Stimulated activated CD8-positive, alpha-beta memory T cell treated with anti-CD3 and anti-CD28 coated beads, Interleukin-7, amount 100 ng/mL, for 1 hour (primary cell): ENCODE measurements at places on chromosomes 2 and 18.

GRCh38 chr2:226788064-226788463 is 11.6 kb downstream of the IRS1 start:
- DNase-seq, result no peak

GRCh38 chr2:55014962-55015939 is 35.0 kb downstream of the RTN4 start:
- peak; percentile 19 for DNase-seq

- no peak for DNase-seq
Observed at GRCh38 chr18:9868857-9869714, 16.7 kb upstream of the TXNDC2 start.

DNA sequence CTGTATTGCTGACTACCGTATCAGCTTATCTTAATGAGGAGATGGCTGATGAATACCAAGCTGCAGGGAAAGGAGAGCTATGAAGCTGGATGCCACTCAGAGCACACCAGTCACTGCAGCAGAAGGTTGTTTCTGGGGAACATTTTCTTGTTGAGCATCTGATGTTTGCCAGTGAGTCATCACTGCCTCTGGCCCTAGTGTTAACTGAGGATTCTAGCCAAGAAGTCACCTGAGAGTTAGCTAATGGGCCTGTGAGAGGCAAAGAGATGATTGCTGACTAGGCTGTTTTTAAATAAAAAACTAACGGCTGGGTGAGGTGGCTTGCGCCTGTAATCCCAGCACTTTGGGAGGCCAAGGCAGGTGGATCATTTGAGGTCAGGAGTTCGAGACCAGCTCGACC is 37.9 kb downstream of the CCDC150 start:
- DNase-seq, result no peak

- no peak for DNase-seq
Observed at GRCh38 chr2:100739735-100740432, 80.1 kb upstream of the NPAS2 start.

GRCh38 chr2:71859211-71859847 is 288.3 kb downstream of the CYP26B1 start:
- no peak for DNase-seq

GRCh38 chr2:233117351-233117750 is 57.2 kb downstream of the INPP5D start:
- DNase-seq, result no peak

- DNase-seq, result no peak
Observed at GRCh38 chr2:149507974-149508373, 79.6 kb downstream of the MMADHC start.

DNA sequence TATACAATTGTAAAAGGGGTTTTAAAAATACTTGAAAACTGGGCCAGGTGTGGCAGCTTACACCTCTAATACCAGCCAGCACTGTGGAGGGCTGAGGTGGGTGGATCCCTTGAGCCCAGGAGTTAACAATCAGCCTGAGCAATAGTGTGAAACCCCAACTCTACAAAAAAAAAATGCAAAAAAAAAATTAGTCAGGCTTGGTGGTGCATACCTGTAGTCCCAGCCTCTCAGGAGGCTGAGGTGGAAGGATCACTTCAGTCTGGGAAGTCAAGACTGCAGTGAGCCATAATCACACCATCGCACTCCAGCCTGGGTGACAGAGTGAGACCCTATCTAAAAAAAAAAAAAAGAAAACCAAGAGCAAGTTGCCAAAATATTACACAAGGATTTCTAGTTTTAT is 182.7 kb downstream of the UBE2E3 start:
- no peak for DNase-seq

- no peak for DNase-seq
Observed at GRCh38 chr2:29072971-29073725, 1.2 kb downstream of the PCARE start.

DNA sequence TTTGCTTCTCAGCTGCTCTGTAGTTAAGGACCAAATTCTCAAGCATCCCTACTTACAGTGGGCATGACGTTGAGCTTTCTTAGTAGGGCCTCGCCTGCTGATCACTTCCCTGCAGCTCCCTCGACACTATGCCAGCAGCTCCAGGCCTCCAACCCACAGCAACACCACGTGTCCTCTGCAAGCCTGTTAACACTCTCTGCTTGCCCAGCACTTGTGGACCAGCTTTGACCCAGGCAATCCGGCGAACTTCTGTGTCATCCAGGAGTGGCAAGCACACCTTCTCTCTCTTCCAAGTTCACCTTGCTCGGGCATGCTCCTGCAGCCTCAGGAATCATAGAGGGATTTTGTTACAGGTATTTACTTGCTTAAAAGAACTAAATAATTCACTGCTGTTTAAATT is 138.6 kb upstream of the FHL2 start:
- DNase-seq, result no peak

DNA sequence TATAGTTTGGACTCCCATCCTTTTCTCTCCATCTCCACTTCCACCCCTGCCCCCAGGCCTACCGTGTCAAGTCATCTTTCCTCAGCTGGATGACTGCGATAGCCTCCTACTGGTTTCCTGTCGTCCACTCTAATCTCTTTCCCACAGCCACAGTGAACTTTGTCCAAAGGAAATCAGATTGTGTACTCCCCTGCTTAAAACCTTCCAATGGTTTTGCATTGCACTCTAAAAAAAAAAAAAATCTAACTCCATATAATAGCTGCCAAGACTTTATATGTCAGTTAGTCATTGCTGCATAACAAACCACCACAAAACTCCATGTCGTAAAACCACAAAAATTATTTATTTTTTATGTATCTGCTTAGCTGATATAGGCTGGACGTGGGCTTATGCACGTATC is 160.2 kb upstream of the CCDC68 start:
- no peak for DNase-seq

- no peak for DNase-seq
Observed at GRCh38 chr2:157790780-157791179, 85.3 kb downstream of the ACVR1 start.

GRCh38 chr2:198289811-198290210 is 485.4 kb downstream of the PLCL1 start:
- no peak for DNase-seq

GRCh38 chr2:207475546-207475945 is 54.2 kb upstream of the CREB1 start:
- no peak for DNase-seq

- DNase-seq, result no peak
Observed at GRCh38 chr2:159192371-159192918, 94.1 kb downstream of the WDSUB1 start.

- no peak for DNase-seq
Observed at GRCh38 chr2:198321522-198322088, 517.2 kb downstream of the PLCL1 start.

- DNase-seq, result no peak
Observed at GRCh38 chr2:131105950-131106801, 1.0 kb downstream of the PLEKHB2 start.

DNA sequence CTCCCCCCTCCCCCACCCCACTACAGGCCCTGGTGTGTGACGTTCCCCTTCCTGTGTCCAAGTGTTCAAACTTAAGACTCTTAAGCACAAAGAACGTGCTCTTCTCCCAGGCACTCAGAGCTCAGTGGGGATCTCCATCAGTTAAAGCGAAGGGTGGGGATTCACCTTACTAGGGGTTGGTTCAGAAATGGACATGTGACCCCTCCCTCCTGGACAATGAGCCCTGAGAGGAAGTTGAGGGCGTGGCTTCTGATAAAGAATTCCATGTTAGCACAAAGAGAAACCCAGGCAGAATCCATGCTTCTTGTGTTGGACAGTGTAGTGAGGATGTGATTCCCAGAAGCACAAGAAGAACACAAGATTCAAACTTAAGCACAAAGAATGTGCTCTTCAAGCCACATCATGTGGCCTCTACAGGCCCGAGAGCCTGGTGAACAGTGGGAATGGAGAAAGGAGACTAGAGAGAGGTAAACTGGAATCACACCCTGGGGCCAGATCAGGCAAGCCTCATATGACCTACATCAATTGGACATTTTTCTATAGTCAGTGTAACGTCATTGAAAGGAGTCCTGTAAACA is 78.1 kb upstream of the TTC39C start:
- DNase-seq, result no peak

GRCh38 chr18:75215663-75216062 is 5.1 kb downstream of the TSHZ1 start:
- no peak for DNase-seq

DNA sequence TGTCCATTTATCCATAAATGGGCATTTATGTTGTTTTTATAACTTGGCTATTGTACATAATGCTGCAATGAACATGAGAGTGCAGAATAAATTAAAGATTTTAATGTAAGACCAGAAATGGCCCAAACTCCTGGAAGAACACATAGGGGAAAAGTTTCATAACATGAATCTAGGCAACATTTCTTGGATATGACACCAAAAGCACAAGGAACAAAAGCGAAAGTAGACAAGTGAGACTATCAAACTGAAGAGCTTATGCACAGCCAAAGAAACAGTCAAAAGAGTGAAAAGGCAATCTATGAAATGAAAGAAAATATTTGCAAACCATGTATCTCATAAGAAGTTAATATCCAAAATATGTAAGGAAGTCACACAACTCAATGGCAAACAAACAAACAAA is 5.8 kb downstream of the IL36A start:
- no peak for DNase-seq

- DNase-seq, result no peak
Observed at GRCh38 chr18:10442551-10442971, 11.9 kb upstream of the APCDD1 start.

DNA sequence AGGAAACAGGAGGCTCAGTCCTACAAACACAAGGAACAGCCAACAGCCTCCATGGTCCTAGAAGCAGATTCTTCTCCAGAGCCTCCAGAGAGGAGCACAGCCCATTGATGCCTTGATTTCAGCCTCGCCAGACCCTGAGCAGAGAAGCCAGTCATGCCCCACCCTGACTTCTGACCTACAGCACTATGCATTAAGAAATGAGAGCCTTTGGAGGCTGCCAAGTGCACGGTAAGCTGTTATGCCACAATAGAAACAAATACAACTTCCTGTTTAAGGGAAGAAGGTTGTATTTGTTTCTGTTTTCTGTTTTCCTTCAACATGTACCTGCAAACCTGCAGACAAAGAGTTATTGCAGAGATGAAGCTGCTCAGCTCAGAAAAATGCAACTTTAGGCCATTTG is 181.3 kb upstream of the AGAP1 start:
- DNase-seq, result no peak

DNA sequence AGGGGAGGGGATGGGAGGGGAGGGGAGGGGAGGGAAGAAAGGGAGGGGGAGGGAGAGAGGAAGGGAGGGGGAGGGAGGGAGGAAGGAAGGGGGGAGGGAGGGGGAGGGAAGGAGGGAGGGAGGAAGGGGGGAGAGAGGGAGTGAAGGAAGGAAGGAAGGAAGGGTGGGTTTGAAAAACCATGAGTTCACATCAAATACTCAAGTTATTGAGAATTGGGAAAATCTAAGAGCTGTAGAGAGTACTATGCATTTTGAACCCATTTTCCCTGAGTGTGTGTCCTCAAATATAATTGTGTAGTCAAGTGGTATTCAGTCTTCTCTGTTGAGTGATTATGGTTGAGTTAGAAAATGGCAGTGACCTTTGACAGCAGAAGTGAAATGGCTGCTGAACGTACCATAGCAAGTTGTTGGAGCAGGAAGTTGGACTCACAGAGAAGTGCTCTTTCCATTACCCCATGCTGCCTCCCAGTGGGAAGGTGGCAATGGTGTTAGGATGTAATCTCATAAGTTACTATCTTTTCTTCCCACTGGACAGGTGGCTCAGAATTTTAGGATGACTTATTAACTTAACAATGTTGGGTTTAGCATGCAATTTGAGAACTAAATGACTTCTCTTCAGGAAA is 214.6 kb downstream of the SETBP1 start:
- no peak for DNase-seq

GRCh38 chr2:216246766-216247165 is 125.5 kb downstream of the MARCHF4 start:
- DNase-seq, result no peak

DNA sequence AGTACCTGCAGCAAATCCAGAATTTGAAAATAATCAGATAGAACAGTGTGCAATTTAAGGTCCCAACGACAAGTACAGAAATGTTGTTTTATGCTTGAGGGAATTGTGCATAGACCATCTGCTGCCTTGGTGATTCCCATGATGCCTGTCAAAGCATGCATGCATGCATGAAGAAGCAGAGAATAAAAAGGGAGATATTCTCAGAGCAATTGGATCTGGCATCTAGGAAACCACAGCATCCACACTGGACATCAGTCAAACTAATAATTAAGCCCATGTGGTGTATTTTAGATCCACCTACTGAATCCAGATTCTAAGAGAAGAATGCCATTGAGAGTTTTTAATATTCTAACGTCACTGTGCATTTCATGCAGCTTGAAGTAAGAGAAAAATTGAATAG is 361.2 kb downstream of the FSIP2 start:
- DNase-seq, result no peak

GRCh38 chr2:215548714-215549113 is 112.8 kb upstream of the FN1 start:
- DNase-seq, result no peak

DNA sequence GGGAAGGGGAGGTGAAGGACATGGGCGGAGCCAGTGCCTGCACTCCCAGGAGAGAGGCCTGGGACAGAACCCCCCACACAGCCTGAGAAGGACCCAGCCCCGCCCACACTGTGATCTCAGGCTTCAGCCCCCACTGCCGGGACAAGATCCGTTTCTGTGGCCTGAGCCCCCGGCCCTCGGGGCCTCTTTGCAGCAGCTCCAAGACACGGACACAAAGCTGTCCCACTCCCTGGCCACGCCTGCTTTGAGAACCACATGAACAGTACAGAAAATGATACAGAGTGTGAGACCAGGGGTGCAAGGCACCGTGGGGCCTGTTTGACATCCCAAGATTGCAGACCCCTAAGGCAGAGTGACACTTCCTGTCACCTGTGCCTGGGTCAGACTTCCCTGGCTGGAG is 74.5 kb downstream of the TWIST2 start:
- no peak for DNase-seq

DNA sequence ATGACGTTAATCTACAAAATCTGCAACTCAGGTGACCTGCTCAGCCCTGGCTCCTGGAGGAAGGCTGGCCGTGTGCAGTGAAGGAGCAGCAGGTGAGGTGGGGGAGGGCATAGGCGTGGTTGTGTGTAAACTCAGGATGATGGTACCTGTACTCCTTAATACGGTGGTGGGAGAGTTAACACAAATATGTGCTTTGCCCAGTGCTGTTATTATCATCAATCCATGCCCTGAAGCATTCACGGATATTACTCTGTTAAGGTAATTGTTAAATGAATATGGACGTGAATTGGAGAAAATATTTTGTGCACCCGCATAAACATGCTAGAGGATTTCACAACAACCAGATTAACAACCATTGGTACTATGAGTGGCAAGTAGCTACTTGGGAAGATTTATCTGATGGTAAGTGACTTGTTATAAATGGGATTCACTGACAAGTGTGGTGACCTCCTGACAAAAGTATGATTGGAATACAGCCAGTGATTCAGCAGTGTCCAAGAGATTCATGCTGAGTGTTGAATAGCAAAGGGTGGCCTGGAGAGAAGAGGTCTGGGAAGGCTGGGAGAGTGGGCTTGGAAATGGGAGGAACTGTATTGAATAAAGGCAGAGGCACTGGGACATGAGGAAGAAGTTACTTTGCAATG is 194.1 kb downstream of the TPGS2 start:
- DNase-seq, result no peak

DNA sequence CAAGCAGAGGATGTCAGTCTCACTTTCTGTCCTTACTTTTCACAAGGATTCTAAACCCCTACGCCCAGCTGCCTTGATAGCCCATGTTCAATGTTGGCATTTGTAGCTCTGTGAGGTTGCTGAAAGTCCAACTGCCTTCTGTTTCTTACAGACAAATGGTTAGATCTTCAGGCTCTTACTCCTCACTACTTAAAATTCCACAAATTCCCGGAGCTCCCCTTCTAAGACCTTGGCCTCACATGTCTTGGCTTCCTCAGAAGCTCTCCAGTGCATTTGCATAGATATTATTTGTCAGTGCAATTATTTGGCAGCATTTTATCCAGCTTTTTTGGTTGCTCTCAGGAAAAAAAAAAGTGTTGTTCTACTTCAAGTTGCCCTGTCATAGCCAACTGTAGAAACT is 453.7 kb upstream of the CELF4 start:
- no peak for DNase-seq
